CD4-positive, alpha-beta T cell treated with Interleukin-6 for 4 hours (primary cell): ENCODE measurements at places on chromosomes 3 and 15.

DNA sequence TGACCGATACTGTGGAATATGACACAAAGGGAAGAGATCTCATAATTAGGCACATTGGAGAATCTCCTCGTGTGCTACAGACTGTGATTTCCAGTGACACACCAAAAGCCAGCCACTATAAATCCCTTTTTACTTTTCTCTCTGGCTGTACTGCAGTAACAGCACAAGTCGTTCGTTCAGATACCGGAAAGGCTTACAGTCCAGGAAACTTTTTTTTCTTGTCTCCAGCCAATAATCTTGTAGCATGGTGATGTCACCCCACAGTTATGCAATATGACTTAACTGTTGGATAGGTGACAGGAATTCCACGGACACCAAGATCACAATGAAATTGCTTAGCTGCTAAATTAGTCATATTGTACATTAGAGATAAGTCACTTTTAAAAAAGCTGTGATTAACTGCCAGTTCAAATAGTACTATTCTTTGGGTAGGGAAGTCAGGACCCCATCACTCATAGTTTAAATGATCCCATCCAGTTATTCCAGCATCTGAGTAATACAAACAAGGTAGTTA, 36.3 kb upstream of the TSC22D2 start:
- DNase-seq: no peak

DNA sequence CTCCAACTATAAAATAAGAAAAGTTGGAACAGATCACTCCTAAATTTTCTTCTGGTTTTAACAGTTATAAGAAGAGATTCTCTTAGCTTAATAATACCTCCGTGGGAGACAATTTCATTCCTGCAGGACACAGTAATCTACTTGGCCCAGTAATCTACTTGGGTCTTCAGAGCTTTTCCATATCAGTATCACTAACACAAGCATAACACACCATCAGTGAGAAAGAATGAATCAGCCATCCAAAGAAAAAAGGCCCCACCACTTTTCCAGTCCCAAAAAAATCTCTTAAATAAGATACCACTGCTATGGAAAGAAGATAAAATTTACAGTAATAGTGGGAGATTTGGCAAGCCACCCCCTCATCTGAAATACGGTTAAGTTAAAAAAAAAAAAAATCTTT, 20.2 kb downstream of the SIN3A start:
- no peak for DNase-seq

DNA sequence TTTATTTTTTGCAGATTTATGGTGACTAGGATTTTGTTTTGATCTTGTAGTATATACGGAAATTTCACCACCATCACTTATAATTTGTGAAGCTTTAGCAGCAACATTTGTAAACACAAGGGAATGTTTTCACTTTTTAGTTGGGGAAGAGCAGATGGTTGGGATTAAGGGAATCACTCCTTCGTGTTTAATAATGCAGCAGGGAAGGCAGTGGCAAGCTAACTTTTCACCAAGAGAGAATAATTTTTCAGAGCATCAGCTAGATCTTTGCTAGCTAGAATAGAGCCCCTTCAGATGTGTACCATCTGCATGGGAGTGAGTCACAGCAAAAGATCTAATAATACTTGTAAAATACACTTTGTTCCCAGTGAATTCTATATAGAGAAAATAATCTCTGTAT, 632.7 kb downstream of the CADM2 start:
- DNase-seq: no peak

DNA sequence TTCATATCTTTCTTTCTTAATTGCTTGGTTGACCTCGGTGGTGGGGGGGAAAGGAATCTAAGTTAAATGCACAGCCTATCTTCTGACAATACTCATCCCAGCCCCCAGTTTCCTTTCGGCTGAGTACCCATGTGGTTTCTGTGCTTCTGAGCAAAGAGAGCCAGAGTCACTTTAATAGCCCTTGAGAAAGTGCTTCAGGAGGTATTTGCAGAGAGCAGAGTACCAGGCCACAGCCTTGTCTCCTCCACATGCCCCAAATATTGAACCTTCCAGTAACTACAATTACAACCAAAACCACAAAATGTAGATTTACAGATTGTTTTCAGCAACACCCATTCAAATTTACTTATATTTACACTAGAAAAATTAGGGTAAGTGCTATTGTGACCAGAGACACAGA, 647.4 kb downstream of the NR2F2 start:
- no peak for DNase-seq

- no peak for DNase-seq
These were observed 470.9 kb downstream of the MECOM start for GRCh38 chr3:169192643-169193042.

GRCh38 chr15:60396958-60397771, 621 bp downstream of the ANXA2 start:
- DNase-seq: peak; percentile 49
